Stimulated activated CD4-positive, alpha-beta T cell treated with anti-CD3 and anti-CD28 coated beads, Interleukin-12 subunit alpha, Interleukin-12 subunit beta, amount 100 ng/mL, for 48 hours (primary cell): ENCODE measurements at places on chromosomes 5 and 9.

DNA sequence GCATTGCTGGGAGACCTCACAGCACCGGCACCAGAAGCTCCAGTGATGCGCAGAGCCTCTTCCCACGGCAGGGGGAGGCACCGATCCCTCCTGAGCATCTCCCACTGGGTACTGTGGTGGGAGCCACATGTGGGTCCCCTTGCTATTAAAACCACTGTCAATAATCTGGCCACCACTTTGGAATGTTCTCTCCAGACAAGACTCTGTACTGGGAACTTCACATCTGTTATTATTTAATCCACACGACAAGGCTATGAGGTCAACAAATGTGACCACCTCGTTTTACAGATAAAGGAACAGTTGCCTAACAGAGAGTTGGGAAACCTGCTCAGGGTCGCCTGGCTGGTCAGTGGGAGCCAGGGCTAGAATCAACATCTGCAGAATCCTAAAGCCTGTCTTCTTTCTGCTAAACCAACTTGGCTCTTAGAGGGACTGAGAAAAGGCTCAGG is 72.7 kb downstream of the EPB41L4B start:
- no peak for DNase-seq

- DNase-seq, result no peak
Observed at GRCh38 chr5:121681229-121681855, 170.3 kb upstream of the FTMT start.

DNA sequence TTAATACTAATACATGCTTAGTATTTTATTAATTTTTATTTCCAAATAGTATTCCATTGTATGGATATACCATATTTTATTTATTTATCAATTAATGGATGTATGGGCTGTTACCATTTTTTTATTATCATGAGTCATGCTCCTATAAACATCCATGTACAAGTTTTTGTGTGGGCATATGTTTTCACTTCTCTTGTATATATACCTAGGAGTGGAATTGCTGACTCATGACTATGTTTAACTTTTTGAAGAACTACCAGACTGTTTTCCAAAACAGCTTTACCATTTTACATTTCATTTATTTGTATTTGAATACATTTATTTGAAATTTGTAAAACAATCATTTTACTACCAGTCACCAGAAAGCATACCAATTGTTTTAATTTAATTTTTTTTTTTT is 14.1 kb upstream of the LRRC19 start:
- DNase-seq, result no peak

DNA sequence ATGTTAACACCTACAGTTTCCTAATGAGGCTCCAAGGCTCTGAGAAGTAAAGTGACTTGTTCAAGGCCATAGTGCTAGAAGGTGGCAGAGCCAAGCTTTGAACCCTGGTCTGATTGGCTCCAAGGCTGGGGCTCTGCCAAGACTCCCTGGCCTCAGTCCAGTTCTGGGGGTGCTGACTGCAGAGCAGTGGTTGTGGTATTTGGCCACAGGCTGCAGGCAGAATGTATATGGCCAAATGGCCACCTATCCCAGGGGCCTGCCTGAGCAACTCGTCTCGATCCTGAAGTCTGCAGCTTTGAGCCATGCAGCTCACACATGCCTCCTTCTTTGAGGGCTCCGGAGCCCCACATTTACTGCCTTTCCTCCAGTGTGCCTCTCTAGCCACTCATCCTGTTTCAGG is 9.7 kb upstream of the NEK6 start:
- DNase-seq, result no peak

- no peak for DNase-seq
Observed at GRCh38 chr9:93959739-93960154, 4.6 kb upstream of the BARX1 start.

- DNase-seq, result no peak
Observed at GRCh38 chr5:122221857-122222256, 90.2 kb upstream of the SNCAIP start.

DNA sequence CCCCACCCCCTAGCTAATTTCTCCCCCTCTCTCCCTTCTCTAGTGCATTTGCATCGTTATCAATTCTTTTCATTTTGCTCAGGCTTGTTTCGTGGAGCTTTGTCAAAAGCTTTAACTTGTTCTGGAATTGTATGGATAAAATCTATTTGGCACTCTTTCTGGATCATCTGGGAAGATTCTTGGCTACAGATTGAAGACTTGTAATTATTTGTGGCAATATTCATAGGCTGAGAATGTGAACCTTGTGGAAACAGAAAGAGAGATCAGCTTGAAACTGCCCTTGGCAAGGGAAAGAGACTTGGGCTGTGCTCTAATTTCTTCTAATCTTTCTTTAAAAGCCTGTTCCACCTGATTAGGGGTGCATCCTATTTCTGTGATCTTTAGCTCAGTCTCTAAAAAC is 340.6 kb upstream of the DAB2 start:
- DNase-seq, result no peak

DNA sequence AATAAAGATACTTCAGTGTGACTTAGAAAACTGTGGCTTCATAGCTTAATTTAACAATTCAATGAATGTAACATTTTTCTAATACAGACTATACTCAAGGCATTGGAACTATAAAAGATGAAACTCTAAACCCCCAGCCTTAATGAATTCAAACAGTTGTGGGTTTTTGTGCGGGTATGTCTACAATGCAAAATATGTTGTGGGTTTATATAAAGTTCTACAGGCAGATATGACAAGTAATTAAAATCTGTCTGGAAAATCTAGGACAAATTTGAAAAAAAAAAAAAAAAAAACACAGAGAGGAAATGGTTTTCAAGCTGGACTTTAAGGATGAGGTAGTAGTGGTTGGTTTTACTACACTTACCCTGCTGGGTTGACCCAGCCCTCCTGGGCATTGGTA is 467.5 kb upstream of the TLE4 start:
- DNase-seq, result no peak

GRCh38 chr9:33129886-33130881 is 37.0 kb downstream of the B4GALT1 start:
- DNase-seq, result no peak

GRCh38 chr5:125607018-125607417 is 816.2 kb upstream of the GRAMD2B start:
- DNase-seq, result no peak

GRCh38 chr5:20254748-20255147 is 266.7 kb upstream of the CDH18 start:
- no peak for DNase-seq

DNA sequence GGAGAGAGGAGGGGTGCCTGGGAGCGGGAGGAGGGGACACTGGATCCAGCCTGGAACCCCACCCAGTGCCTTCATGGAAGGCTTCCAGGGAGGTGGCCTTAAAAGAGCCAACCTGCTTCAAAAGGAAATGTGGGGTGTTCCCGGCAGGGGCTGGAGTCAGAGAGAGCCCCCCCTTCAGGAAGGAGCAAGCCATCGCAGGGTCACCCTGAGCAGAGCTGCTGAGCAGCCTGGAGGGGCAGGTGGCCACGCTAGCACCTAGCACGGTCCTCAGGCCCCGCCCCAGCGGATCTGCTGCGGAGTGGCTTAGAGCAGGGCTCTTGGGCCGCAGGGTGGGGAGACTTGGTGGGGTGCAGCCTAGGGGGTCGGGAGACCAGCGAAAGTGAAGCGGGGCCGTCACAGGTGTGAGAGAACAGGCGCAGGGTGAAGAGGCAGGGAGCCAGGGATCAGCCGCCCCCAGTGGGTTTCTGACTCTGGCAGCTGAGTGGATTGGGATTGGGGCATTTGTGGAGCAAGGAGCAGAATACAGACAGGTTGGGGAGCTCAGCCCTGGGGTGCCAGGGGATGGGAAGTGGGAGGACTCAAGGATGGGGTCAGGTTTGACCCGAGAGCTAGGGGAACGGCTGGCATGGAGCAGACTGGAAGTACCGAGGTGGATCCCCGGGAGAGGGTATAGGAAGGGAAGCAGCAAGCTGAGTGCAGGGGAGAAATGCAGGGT is 1.5 kb downstream of the LCN2 start:
- no peak for DNase-seq

- peak; percentile 6 for DNase-seq
Observed at GRCh38 chr9:85258823-85259370, 482.9 kb downstream of the AGTPBP1 start.

GRCh38 chr5:71455427-71456361 is at the start of gene BDP1:
Gene BDP1, plus strand, starts transcription at chr5:71455651. Its CDS starts 227 bp downstream, at chr5:71455878.
- DNase-seq, result peak; percentile 95

DNA sequence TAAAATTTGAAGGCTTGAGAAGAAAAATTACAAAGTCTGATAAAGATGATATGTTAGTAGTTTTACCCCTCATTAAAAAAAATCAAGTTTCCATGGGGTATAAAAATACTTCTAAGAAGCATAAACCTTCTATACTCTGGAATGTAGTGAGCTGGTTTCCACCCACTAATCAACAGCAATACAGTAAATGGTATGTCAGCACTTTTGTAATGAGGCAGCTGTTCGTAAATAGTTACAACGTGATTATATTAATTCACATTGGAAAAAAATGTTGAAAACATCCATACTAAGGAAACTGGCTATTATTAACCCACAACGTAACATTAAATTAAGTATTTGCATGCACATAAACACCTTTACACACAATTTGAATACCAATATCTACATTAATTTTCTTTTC is 283.1 kb upstream of the FAM174A start:
- DNase-seq, result no peak

DNA sequence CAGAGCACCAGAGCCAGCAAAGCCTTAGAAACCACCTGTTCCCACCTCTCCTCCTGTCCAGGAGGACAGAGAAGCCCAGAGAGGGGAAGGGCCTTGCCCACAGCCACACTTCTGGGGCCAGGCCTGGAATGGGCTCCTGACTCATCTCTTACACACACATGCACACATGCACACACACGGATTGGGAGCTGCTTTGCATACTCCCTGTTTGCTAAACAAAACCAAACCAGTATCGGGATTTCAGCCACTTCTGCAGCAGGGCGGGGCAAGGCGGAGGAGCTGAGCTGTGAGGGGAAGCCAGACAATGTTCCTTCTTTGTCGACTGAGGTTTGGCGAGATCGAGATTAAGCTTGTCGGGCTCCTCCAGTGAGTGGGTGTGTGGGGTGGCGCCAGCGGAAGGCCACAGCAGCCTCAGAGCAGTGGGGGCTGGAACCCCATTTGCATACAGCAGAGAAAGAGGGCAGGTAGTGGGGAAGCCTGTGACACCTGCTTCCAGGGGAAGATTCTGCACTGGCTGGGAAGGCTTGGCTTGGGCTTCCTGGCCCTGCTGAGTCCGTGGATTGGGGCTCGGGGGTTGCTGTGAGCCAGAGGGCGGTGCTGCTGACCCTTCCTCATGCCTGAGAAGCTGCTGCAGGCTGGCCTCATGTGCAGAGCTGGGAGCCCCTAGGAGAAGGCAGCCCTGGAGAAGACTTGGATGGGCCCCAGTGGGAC is 16.1 kb downstream of the GFI1B start:
- DNase-seq, result no peak

GRCh38 chr5:53364061-53364460 is 116.4 kb upstream of the FST start:
- no peak for DNase-seq

- DNase-seq, result no peak
Observed at GRCh38 chr9:129761293-129761900, 8.6 kb upstream of the PTGES start.

DNA sequence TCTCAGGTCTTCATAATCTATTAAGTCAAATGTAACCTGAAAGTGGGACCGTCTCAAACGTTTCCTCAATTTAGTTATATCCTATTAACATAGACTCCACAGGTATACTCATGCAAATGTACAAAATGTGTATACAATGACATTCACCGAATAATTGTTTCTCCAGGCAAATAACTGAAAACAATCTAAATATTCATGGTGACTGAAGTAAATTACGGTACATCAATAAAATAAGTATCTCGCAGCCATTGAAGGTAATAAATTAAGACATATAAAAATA is 482 bp downstream of the IARS1 start:
- no peak for DNase-seq

- peak; percentile 55 for DNase-seq
Observed at GRCh38 chr9:112037281-112038016, 137.6 kb downstream of the SUSD1 start.

DNA sequence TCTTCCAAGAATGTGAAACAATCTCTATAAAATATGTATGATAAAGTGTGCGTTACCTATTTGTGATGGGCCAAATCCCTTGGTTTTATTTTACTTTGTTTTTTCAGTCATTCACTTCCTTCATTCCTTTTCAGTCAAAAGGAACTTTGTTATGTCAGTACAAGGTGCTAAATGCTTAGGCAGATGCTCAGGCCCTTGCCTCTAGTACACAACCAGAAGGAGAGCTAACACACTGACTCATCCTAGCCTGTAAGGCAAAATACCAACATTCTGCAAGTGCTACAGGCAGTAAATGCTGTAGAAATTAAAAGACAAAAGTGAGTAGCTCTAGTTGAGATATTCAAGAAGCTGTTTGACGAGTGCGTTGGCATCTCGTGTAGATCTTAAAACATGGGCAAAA is 49.4 kb downstream of the TRPM6 start:
- no peak for DNase-seq

DNA sequence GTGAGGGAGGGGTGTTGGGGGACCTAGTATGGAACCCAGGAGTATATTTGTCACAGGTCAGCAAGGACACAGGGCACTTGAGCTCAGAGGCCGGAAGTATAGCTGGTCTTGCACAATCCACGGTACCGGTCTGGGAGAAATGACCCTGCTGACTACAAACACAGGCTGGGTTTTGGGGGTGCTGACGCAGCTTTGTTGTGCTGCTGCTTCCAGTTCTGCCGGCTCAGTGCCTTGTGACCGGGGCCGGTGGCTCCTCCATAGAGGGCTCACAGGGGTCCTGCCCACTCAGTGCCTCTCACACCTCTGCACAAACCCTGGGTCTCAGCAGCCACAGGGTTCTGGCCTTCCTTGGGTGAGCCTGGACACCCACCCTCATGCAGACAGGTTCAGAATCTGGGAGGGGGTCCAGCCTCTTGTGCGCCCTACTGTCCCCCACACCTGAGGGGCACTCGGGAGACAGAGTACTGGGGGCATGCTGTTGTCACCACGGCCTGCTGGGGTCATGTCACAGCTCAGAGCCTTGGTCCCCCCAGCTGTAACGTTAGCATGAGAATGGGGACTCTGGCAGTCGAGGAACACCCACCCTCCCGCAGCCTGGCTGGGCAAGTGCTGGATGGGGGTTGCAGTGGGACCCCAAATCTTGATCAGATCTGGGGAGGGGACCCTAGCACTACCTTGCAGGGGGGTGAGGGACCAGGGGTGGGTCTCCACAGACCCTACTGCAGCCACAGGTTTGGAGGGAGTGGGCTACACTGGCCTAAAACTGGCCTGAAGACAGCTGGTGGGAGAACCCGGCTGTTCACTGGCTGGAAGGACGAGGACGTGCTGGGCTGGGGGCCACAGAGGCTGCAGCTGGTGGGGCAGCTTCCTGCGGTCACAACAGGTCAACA is 17.7 kb downstream of the NINJ1 start:
- DNase-seq, result no peak

DNA sequence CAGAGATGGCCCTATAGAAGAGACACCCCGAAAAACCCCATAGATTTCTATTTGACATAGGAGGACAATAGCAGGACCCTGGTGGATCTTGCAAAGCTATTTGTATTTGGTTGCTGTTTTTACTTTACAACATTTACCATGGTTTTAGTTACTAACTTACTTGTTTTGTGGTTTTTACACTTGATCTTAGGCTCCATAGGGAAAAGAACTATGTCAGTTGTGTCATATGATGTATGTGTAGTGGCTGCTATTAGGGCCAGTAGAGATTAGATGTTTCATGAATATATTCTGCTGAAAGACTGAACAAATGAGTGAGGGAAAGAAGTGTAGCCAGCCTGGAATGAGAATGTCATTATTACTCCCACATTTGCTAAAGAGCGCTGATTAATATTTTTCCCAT is 388.1 kb downstream of the SEMA5A start:
- DNase-seq, result no peak
